ENCODE measurements at places on chromosomes 12 and 14. TPM values are rescaled to one million over a fixed set of nuclear protein-coding genes. Genes with fewer than 3 reads are reported as not detected.

DNA sequence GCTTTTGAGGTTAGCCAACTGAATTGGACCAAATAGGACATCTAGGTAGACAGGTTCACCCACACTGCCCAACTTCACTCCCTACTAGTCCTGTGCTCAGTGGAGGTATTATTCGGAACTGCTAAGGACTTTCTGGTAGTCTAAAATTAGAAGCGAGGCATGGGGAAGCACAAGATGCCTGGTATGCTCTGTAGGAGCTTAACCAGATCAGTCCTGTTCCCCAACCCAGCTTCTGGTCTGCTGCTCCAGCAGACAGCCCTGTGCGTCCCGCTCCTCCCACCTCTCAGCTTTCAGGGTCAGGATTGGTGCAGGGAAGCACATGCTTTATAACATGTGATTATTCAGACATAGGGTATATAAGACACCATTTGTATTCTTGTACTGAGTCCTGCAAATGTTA lies 31.2 kb downstream of the PRB3 start:
- DNase-seq = no peak

- DNase-seq = no peak
These were observed 20.1 kb upstream of the TBK1 start for GRCh38 chr12:64431791-64432190.

DNA sequence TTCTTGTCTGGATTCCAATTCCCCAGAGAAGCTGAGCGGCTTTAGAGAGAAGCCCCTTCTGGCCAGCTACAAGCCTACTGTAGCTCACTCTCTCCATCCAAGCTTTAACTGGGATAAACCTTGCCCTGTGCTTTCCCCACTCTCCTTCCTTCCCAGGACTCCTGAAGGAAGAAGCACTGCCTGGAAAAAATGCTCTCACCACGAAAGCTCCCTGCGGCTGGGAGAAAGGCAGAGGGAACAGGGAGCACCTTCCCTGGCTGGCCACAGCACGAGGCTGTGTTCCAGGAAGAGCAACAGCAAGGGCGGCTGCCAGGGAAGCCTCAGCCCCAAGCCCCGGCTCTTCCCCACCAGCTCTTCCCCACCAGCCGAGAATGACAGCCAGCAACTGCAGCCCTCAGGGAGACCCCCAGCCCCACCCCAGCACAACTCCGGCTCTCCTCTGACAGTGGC lies 40.8 kb upstream of the PNMA1 start:
- DNase-seq = peak; percentile 90

INF2 gene
- 42.3 TPM for polyA plus RNA-seq

All from muscle of back (tissue), 13 donors.